Activated CD4-positive, alpha-beta T cell treated with anti-CD3 and anti-CD28 coated beads for 4 hours (primary cell): ENCODE measurements at places on chromosomes 11 and 22.

- DNase-seq, result no peak
Observed at GRCh38 chr22:23749841-23750301, 1.0 kb downstream of the ZNF70 start.

- no peak for DNase-seq
Observed at GRCh38 chr11:120714438-120714837, 202.9 kb downstream of the GRIK4 start.

- no peak for DNase-seq
Observed at GRCh38 chr22:35470903-35471321, 69.7 kb upstream of the RASD2 start.

DNA sequence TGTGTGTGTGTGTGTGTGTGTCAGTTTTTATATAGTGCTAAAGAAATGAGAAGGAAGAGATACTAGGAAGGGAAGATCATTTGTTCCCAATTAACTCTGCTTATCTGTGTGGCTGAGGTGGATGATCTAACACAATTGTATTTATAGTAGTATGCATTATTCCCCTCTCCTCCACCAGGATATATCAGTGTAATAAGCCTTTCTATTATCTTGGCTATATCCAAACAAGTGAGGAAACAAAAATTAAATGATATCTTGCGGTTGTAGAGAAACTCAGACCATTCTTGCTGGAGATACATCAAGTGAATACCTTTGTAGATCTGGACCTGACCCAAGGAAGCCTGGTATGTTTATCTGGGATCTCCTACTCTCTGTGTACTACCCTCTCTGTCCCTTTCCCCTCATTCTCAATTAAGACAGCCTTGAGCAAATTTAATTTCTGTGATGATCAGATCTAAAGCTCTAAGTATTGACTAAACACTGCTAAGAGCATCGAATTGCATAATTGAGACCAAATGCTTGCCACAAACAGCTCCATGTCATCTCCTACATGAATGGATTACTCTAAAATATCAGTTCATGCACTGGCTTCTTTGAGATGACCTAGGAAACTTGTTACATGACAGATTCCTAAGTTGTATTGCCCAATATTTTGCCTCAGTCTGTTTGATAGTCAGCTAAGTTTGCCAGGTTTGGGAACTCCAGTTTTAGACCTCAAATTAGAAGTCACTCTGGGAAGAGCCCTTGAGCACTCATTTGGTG, 185.3 kb upstream of the CTSC start:
- DNase-seq, result no peak

DNA sequence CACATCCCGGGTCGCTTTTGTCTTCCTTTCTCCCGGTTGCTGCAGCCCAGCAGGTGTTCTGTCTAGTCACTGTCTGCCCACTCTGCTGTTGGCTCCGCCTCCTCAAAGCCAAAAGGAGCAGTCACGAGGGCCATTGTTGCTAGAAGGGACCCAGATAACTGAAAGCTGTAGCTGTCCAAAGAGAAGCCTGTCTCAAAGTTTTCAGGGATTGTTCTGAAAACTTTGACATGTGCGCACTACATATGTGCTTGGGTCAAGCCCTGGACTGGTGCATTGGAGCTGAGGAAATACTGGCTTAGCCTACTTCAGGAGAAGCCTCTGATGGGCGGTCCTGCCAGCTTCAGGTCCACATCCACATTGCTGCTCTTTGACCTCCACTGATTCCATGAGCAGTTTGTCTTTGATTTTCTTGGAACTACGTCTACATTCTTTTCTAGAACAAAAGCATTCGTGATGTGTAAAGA, 8.8 kb upstream of the OR2AT4 start:
- DNase-seq, result no peak

GRCh38 chr22:42716649-42717127, 4.0 kb downstream of the A4GALT start:
- no peak for DNase-seq

- DNase-seq, result no peak
Observed at GRCh38 chr11:63012430-63012829, 3.2 kb downstream of the SLC22A8 start.

GRCh38 chr11:33177676-33178336, 16.5 kb upstream of the CSTF3 start:
- DNase-seq, result no peak

DNA sequence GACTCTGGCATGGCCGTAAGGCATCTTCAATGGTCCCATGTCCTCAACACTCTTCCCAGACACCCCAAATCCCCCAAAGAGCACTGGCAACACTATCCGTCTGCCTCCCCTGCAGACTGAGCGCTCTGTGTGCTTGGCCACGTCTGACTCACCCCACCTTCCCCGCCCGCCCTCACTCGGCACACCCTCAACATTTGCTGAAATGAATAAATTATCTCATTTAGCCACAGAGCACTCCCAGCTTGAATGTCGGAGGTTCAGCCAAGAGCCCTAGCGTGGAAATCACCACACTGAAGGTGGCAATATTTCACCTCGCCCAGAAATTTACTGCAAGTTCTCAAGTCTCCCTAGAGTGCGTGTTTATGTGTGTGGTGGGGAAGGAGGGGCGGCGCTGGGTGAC, 46.6 kb upstream of the TCF20 start:
- peak; percentile 50 for DNase-seq

DNA sequence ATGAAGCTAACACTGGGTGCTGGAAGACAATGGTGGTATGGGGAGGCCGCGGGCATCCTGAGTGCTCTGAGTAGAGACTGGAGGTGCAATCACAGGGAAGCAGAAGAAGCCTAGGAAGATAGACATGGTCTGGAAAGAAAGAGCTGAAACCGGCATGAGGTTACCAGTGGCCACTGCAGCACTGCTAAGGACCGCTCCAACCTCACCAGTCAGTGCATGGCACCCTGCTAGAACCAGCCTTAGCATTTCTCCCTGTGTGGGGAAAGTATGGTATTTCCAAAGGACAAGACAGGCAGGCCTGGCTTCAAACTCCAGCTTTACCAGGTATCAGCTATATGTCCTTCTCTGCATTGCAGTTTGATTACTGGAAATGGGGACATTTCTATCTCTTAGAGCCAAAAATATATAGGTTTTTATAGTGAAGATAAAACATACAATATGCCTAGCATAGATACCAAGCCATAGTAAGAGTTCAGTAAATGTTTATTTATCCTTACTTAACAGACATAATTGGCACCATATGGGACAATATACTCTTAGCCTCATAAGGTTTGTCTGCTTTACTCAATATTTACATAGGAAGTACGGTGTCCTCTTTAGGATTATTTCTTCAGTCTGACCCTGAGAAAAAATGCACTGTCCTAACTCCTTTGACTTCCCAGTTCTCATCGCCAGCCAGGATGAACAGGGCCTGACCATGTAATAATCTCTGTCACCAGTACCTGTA, 231.1 kb downstream of the TENM4 start:
- DNase-seq, result no peak

- DNase-seq, result no peak
Observed at GRCh38 chr22:21758091-21758864, 22.7 kb upstream of the YPEL1 start.

DNA sequence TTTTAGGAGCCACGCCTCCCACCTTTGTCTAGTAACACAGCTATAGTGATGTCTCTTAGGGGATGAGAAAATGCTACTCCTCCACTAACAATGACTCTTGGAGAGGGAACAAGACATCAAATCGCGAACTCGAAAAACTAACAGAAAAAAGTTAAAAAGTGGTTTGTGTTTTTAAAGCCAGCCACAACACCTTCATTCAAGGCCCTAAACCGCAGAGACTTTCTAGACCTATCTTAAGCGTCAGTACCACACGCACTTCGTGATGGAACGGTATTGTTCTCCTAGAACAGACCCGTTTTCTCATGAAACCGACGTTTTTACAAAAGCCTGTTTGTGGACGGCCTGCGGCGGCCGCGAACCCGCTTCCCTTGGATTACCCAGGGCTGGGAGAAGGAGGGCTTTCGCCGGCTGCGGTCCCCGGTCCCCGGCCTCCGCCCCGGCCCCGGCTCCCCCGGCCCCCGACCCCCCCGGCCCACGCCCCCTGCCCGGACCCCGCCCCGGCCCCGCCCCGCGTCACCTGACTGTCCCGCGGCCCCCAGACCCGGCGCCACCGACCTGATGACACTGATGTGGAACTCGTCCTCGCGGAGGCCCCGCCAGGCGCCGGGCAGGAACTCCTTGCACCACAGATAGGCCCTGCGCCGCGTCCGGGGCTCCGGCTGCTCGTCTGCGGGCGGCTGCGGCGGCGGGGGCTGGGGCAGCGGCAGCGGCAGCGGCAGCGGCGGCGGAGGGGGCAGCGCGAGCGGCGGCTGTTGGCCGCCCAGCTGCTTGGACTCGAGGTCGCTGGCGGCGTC, 718 bp downstream of the CHKA start:
- DNase-seq, result peak; percentile 35

GRCh38 chr22:33812360-33812977, 107.8 kb downstream of the LARGE1 start:
- no peak for DNase-seq

DNA sequence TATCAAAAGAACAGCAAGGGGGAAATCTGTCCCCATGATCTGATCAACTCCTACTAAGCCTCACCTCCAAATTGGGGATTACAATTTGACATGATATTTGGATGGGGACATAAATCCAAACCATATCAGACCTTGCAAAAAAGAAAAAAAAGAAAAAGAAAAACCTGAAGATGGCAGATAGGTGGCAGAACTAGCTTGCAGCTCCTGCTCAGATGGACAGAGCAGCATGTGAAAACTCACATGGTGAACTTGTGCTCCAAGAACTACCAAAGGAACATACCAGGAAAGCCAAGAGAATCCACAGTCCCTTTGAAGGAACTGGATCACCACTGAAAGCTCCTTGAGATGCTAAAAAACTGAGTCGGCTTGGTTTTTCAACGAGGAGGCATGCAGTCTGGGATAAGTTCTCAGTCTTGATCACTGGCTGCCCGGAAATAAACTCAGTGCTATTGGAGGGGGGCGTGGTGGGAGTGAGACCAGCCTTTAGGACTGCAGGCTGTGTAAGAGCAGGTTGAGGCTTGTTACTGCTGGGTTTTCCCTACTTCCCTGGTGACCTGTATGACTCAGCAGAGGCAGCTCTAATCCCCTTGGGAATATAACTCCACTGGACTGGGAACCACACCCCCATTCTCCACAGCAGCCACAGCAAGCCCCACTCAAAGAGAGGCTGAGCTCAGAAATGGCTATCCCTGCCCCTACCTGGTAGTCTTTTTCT, 358.3 kb upstream of the ARHGAP42 start:
- DNase-seq, result no peak

GRCh38 chr11:36426226-36426848, 83.7 kb downstream of the TRAF6 start:
- DNase-seq, result no peak

DNA sequence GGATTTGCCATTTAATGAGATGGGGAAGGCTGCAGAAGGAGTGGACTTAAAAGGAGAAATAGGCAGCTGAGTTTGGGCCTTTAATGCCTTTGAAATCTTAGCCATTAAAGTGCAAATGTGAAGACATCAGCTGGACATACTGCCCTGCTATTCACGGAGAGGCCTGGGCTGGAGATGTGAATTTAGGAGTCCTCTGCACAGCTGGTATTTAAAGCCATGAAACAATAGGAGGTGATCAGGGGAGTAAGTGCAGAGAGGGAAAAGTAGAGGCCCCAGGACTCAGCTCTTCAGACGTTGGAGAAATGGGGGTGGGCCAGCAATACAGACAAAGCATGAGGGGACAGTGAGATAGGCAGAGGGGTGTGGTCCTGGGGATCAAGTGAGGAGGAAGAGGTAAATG, 16.6 kb downstream of the SLC3A2 start:
- no peak for DNase-seq

DNA sequence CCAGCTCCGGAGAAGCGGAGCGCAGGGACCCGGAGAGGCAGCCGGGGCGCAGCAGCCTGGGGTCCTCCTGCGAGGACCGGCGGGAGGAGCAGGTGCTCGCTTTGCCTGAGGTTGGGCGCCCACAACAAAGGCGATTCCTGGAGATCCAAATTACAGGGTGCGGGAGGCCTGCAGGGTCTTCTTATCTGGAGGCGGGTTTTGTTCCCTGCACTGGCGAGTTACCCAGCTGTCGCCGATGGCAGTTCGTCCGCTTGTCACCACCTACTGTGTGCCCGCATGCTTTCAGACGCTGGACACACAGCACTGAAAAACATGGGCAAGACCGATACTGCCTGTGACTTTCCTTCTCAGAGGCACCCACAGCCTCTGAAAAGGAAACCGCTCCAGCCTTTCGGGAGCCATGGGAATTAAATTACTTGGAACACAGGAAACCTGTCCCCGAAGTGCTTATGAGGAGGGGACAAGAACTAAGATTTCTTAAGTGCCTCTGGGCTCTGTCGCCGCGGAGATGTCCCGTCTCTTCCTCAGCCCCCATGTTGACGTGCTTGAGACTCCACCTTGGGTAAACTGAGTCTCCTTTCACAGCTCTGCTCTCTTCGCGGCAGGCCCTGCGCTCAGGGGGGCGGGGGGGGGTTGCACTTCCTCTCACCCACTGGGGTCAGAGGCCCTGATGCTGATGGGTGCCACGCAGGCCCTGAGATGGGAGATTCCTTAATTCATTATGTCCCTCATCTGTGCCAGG, 1.3 kb upstream of the ZFTA start:
- DNase-seq, result no peak

DNA sequence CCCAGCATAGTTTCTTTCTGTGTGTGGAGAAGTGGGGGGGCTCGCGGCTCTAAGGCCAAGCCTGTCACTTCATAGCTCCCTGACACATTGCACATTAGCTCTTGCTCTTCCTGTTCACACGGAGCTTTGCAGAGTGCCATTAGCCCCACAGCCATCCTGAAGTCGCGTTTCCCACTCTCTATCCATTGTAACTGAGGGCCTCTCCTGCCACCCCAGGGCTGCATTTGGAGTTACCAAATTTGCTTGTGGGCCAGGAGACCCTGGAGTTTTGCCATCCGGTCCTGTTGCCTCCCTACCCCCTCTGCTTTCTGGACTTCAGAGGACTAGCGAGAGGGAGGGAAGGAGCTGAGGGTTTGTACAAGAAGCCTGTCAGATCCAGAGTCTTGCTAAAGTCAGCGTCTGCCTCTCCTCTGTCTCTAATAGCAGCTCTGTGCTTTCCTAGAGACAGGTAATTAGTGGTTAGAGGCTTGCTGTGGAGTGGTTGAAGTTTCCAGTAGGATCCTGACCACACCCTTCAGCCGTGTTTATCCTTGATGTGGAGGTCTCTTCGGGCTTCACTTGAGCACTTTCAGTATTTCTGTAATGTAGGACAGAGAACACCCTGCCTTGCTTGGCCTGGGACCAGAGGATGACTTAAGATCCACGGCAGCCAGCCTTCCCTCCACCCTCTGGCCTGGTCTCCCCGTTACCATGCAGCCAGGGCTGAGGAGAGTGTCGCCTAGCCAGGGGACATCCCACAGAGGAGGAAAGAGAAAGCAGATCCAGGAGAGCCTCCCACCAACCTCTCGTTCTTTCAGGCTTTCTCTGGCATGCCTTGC, 14.1 kb downstream of the DCPS start:
- DNase-seq, result no peak

DNA sequence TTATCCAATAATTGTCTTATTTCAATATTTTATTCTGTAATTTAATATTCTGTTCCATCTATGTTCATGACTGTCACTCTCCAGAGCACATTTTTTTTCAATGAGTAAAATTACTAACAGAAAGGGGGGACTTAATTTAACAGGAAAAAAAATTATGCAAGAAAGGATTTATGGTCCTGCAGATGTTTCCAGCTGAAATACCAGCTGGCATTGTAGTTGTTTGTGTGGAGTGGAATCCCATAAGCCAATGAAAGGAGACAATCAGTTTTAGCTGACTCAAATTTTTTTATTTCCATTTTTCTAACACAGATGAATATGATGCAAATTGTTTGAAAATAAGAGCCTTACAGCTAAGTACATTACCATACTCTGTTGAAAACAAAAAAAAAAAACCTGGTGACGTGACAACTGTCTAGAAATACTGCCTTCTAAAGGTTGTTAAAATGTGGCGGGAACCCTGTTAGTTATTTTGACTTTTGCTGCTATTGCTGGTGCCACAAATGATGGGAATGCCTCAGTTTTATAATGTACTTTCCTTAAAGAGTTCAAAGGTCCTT, 389.1 kb downstream of the ETS1 start:
- DNase-seq, result no peak
